Stimulated activated CD4-positive, alpha-beta T cell treated with anti-CD3 and anti-CD28 coated beads, TNF-alpha, amount 100 ng/mL, for 1 hour (primary cell): ENCODE measurements at places on chromosomes 5 and 9.

DNA sequence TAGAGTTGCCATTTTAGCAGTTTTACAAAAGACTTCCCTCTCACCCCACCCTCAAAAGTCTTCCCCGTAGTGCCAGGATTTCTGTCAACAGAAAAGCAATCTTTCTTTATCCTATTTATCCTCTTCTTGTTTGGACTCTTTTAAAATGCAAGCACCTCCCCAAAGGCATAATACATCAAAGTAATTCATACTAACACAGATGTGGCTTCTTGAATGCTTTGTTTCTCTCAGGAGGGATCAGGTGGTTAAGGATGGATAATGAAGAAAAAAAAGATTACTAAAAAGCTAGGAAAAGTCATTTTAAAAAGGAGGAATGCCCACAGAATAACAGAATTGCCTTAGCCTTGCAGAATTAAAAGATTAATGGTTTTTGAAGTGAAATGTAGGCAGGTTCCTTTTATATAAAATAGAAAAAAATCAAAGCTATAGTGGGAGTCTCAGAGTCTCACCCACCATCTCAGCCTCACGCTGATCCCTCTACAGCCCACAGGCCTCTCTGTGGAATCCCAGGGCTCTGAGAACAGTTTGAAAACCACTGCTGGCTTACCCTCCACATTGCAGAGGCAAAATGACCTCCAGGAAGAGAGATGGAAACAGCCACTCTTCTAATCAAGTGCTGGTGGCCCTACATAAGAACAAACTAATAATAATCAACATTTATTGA lies 102.2 kb downstream of the GCNT1 start:
- DNase-seq: no peak

DNA sequence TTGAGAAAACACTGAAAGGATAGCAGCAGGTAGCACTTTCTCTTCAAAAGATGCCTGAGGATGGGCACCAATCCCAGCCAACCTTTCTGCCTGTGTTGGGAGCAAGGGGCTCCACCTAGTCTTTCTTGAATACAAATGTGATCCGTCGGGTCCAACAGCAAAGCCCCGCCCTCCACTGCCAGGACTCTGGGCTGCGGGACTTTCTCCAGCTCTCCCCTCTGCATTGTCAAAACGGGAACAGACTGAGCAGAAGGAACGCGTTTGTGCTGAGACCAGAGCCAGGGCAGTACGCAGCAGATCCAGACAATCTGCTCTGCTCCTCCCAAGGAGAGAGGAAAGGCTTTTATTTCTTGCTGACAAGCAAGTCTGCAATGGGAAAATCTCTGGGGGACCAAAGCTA lies 139.7 kb downstream of the SEC61B start:
- no peak for DNase-seq

DNA sequence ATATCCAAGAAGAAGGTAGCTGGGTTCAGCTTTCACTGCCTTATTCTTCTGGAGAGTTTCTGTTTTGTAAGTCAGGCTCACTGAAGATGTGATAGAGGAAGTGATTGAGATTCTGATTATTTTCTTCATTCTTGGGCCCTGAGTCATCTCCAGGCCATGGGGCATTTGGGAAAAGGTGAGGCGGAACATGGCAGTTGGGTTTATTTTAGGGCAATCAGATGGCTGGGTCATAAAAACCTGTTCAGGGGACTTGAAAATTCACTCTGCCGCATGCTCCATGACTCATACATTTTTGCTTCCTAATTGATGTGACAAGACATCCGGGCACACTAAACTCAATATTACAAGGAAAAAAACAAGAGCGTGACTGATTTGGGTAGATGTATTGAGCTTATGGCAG lies 265.7 kb upstream of the KLF4 start:
- no peak for DNase-seq

DNA sequence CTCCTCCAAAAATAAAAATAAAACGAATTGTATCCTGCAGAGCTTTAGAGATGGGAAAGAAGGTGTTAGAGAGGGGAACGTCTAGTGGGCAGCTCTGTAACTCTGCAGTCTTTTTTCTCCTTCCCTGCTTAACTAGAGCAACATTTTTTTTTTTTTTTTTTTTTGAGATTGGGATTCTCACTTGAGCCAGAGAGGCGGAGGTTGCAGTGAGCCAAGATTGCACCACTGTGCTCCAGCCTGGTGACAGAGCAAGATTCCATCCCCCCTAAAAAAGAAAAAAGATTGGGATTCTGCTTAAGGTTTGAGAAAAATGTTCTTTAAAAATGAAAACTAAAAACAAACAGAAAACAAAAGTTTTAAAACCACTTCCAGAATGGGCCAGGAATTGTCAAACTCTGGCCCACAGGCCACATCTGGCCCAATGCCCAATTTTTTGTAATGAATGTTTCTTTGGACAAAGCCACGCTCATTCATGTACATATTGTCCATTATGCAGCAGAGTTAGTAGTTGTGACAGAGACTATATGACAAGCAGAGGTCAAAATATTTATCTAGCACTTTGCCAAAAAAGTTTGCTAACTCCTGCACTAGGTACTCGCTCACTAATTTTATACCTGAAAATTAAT lies 98.5 kb downstream of the ZCCHC7 start:
- no peak for DNase-seq

- no peak for DNase-seq
Observed at GRCh38 chr5:129460936-129461710, 1.0 kb downstream of the ADAMTS19 start.

DNA sequence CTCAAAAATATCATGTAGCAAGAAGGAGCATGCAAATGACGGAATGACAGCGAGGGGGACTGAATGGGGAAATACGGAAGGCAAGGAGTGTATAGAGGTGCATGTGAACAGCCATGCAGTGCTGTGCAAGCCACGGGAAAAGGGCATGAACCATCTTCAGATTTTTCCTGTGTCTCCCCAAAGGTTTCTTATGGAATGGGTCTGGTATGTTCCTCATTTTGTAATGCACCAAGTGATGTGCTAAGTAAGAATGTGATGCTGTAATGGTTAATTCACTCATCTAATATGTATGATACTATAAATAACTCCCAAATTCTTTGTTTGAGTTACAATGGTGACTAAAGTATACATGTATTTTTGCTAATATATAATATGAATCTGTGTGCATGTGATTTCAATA lies 99.0 kb upstream of the DAB2 start:
- no peak for DNase-seq

DNA sequence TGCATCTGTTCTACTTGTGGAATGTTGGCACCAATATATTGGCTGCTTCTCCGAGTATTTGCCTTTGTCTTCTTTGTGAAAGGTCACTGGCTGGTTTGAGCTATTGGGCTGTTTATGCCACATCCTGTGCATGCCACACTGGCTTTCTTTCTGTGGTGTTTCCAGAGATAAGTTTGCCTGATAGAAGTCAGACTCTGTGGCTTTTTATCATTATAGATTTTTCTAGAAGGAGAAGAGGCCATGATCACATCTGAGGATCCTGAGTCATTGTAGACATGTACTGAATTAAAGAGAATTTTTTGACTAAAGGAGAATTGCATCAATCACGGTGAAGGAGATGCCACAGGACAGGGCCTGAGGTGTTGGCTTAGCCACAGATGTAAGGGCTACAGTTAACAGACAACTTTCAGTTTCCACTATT lies 26.5 kb upstream of the CDKN2B start:
- no peak for DNase-seq

- DNase-seq: no peak
Observed at GRCh38 chr5:160221082-160221481, 8.2 kb upstream of the FABP6 start.
